Right renal pelvis (tissue), 4 donors: ENCODE measurements at places on chromosomes 5 and 9. TPM values are rescaled to one million over a fixed set of nuclear protein-coding genes. Genes with fewer than 3 reads are reported as not detected.

- no peak for DNase-seq
These were observed 170.3 kb downstream of the PJA2 start for GRCh38 chr5:109239456-109239855.

DNA sequence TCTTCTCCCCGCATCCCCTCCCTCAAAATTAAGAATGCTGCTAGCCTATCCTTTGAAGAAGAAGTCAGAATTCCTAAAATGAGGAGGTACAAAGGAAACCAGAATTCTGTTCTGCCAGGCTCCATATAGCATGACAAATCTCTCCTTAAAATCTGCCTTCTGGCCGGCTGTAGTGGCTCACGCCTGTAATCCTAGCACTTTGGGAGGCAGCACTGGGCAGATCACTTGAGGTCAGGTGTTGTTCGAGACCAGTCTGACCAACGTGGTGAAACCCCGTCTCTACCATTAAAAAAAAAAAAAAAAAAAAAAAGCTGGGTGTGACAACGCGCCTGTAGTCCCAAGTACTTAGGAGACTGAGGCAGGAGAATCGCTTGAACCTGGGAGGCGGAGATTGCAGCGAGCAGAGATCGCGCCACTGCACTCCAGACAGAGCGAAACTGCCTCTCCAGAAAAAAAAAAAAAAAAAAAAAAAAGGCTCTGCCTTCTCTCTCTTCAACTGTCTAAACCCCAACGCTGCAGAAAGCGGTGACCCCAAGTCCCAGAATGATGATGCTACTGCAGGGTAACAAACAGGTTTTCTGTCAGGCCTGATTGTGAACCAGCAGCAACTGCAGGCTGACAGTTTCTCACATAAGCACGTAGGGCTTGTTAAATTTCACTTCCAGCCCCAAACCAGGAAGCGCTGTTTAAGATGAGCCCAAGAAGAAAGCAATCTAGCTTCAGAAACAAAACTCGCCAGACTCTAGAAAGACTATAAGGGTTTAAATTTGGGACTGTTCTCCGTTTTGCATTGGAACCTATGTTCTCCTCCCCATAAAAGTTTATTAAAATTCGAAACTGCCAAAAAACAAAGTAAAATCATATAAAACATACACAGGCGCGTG lies 963 bp upstream of the CAST start:
- DNase-seq, result no peak

DNA sequence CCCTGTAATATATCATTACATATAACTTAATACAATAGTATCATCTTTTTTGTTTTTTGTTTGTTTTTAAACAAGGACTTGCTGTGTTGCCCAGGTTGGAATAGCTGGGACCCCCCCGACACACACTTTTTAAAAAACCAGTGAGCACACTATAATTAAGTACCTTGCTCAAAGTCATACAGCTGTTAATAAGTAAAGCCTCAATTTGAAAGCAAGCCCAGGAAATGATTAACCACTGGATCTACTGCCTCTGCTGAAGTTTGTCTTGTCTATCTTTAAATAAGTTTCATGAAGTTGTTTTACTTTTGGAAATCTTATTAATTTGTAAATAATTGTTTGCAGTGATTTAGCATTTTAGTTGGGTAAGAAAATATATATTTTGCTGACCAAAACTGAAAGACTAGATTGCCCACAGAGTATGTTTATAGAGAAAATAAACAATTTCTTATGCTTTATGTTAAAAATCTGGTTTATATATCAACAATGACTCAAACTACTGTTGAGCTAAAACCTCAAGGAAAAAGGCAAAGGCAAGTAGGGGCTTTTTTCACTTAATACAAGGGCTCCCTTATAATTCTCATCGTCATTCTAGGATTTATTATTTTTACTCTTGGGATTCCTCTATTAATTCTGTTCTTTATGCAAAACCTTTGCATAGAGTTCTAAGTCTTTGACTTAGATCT lies 5.8 kb upstream of the CARNMT1 start:
- no peak for DNase-seq

GRCh38 chr5:90301248-90301647 lies 108.3 kb downstream of the CETN3 start:
- DNase-seq, result no peak

- no peak for DNase-seq
These were observed 3.6 kb upstream of the B4GALT1 start for GRCh38 chr9:33170464-33171415.

GRCh38 chr9:118809160-118809625 lies 560.0 kb downstream of the BRINP1 start:
- DNase-seq, result no peak

- no peak for DNase-seq
These were observed 378 bp downstream of the GPR151 start for GRCh38 chr5:146515473-146516150.

DNA sequence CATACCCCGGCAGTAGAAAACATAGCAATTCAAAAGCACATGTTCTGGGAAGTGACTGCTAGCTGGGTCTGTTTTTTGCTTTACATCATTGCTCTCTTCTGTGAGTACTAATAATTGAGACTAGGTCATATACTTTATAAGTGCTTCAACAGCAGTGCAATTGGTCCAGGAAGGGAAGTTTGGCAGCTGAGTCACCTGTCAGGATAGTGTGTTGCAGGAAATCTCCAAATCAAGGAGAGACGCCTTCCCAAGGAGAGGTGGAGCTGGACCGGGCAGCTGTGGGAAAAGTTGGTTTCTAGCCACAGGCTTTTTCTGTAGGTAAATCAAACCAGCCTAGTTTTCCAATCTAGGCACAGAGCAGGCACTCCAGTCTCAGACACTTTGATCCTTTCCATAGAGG lies 330.1 kb downstream of the ENC1 start:
- no peak for DNase-seq

GRCh38 chr9:127065592-127065991 lies 56.8 kb downstream of the ANGPTL2 start:
- DNase-seq, result no peak

DNA sequence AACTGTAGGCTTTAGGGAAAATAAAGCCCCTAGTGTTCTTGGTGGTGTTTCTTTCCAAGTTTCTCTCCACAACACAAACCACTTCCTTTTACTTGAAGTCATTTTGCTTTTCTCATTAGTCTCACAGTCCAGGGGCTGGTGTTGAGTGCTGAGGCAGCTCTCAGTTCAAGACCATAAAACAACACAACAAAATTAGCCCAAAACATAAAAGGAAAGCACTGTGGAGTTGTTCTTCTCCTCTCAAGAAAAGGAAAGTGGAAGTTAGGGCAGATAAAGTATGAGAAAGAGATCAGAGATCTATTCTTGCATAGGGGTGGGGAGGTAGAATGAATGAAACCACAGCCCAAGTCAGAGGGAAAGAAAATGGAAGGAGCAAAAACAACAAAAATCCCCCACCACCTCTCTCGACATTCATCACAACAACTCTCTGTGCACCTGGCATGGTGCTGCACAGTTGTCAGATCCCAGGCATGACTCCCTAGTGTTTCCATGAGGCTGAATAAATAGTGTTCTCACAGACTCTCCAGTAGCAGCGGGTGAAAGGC lies 569.9 kb downstream of the RAB3C start:
- DNase-seq, result no peak

GRCh38 chr9:89555451-89556375 lies 49.1 kb upstream of the GADD45G start:
- no peak for DNase-seq

GRCh38 chr5:133794771-133795415 lies 173.5 kb downstream of the C5orf15 start:
- DNase-seq, result no peak

DNA sequence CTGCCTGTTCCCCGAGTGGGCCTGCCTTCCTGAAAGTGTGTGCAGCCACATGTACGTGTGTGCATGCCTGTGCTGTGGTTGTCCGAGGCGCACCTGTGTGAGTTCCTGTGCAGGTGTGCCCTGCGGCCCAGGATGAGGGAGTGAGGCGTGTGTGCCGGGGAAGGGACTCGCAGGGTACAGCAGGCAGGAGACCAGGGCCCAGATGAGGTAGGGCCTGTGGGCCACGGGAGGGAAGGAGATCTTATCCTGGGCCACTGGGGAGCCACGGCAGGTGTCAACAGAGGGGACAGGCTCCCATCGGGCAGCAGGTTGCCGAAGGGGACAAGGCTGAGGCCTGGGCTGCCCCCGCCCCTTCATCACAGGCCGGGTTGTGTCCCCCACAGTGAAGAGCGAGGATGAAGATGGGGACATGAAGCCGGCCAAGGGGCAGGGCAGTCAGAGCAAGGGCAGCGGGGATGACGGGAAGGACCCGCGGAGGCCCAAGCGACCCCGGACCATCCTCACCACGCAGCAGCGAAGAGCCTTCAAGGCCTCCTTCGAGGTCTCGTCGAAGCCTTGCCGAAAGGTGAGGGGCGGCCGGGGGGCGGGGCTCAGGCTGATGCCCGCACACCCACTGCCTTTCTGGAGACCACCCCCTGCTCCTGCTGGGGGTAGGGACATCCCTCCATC lies 79.2 kb downstream of the LMX1B start:
- no peak for DNase-seq

DNA sequence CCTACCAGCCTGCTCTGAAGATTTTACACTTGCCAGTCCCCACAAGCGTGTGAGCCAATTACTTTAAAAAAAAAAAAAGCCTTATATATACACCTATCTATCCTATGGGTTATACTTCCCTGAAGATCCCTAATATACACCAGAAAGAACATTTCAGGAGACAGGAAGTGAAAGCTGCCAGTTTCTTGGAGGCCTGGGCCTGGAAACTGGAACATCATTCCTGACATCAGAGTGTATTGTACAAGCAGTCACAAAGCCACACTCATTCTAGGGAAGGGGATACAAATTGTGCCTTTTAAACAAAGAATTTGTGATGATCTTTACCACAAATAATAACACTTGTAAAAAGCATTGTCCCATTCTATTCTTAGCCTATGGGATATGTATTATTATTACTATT lies 98.3 kb upstream of the FBN2 start:
- no peak for DNase-seq

DNA sequence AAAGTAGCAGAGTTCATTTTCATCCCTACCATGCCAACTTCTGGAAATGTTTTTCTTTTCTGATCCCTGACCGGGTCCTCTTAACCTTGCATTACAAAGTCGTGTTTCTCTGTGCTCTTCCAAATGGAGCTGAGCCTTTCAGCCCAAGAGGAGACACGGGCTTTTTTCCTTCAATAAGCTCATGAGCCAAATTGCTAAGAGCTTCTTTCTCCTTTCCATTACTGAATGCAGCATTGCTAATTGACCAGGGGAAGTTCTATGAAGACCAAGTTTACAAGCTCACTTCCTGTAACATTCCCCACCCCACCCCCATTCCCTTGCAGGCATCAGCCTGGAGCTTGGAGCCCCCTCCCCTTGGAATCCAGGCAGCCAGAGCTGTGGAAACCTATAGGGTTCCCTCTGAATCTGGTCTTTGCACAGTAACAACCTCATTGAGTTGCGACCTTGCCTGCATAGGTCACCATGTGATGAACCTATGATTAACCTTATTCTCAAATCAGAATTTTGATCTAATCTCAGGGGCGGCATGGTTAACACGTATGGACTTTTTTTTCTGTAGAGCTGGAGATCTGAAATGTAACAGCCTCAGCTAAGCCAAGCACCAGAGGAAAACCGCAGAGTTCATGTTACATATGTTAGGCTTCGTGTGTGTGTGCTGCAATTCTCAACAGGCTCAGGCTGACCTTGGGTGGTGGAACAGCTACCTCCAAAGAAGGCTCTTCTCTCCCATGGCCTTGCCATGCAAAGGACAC lies 395.7 kb upstream of the ZNF462 start:
- DNase-seq, result peak; percentile 35

DNA sequence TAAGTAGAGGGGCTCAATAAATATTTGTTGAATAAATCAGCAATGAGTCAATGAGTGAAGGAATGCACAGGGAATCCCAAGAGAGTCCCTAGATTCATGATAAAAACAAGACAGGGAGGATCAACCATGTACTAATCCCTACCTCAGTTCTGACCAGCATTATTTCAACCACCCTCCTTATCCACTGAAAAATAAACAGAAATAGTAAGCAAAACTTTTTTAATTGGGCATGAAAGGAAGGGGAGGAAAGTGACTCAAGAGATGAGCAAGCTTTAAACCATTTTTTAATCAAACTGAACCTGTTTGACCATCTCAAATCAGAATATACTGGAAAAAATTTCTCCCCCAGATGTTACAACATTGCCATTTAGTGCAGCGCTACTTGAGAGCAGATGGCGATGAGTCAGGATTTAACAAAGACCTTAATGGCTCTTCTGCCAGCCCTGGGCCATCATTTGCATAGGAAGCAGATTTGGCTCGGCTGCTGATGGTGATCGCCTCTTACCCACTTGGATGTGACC lies 194.8 kb upstream of the SLC30A5 start:
- DNase-seq, result no peak

GRCh38 chr9:18233776-18234445 lies 240.0 kb upstream of the ADAMTSL1 start:
- DNase-seq, result no peak

- DNase-seq, result no peak
These were observed 173.7 kb upstream of the POU5F2 start for GRCh38 chr5:93915142-93915553.

- DNase-seq, result no peak
These were observed 54.6 kb upstream of the POU4F3 start for GRCh38 chr5:146284016-146284415.

DNA sequence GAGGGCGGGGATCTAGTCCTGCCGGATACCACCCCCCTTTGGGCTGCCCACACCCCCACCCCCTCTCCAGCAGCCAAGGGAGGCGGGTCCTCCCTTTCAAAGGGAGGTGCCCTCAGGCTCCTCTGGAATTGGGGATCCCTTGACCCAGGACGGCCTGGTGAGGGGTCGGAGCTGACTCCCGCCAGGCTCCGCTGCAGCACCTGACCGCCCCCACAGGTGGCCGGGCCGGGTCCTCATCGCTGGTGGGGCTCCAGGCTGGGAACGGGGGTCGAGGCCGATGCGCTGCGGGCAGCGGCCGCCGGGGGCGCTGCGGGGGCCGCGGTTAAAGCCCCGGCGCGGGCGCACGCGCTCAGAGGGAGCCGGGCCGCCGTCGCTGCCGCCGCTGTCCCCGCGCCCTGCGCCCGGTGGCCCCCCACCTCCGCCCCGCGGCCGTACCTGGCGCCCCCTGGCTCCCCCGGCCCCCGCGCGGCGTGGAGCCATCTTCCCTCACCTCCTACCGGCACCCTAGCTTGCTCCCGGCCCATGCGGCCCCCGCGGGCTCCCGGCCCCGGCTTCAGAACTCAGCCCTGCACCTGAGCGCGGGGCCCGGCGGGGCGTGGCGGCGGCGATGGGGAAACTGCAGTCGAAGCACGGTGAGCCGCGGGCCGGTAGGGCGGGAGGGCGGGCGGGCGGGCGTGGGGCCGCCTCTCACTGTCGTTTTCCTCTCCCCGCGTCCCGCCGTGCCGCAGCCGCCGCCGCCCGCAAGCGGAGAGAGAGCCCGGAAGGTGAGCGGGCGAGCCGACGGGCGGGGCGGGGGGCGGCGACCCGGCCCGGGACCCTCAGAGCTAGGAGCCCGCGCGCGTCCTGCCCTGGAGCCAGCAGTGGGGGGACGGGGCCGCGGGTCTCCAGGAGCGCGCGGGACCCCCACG lies at the start of gene NKD2:
Gene NKD2 (plus strand): TSS at position 352 of the 908 bp plus-strand sequence. CDS start 256 bp downstream, at position 608.
- no peak for DNase-seq

The LIFR gene
- 87.7 TPM for polyA plus RNA-seq

The TXNDC8 gene
- not detected for polyA plus RNA-seq

The LECT2 gene
- 3.4 TPM for polyA plus RNA-seq

The CENPH gene
- polyA plus RNA-seq, result 25.4 TPM

The COMMD10 gene
- 59.7 TPM for polyA plus RNA-seq

The DMRT2 gene
- 4.0 TPM for polyA plus RNA-seq

The RGS7BP gene
- 9.7 TPM for polyA plus RNA-seq

The PPP3R2 gene
- 0.06 TPM for polyA plus RNA-seq

The POLE3 gene
- 70.0 TPM for polyA plus RNA-seq

The CACNA1B gene
- 0.17 TPM for polyA plus RNA-seq

The CDH9 gene
- polyA plus RNA-seq, result 10.9 TPM
